ENCODE measurements at places on chromosomes 16 and 17. TPM values are rescaled to one million over a fixed set of nuclear protein-coding genes. Genes with fewer than 3 reads are reported as not detected.

SEC14L5 gene
- total RNA-seq = not detected

FBXW10 gene
- not detected for total RNA-seq

KRT15 gene
- total RNA-seq = not detected

THOC6 gene
- 45.6 TPM for total RNA-seq

PRSS33 gene
- total RNA-seq = not detected

C16orf78 gene
- total RNA-seq = not detected

MLYCD gene
- total RNA-seq = 5.7 TPM

NAGS gene
- total RNA-seq = 0.33 TPM

KRTAP4-3 gene
- total RNA-seq = not detected

XPO6 gene
- total RNA-seq = 204 TPM

POLR3E gene
- 88.0 TPM for total RNA-seq

TPSG1 gene
- total RNA-seq = not detected

MYOCD gene
- total RNA-seq = not detected

SYNRG gene
- total RNA-seq = 122 TPM

- no peaks in the 10 kb centered on the region for H3K27me3 ChIP-seq
- no peak overlapping the region for H3K27ac ChIP-seq
- H3K4me3 ChIP-seq = no peak overlapping the region
- no peaks in the 10 kb centered on the region for H3K4me1 ChIP-seq
- H3K36me3 ChIP-seq = no peaks in the 10 kb centered on the region
These were observed 1.2 kb downstream of the RPH3AL start for GRCh38 chr17:351449-351738.

GRCh38 chr16:3152277-3152990 lies 17.6 kb downstream of the ZNF213 start:
- peak overlapping the region; percentile 82 for H3K27ac ChIP-seq
- peaks cover 36% of the 10 kb centered on the region for H3K4me1 ChIP-seq
- peaks cover 34% of the 10 kb centered on the region for H3K27me3 ChIP-seq
- peaks cover 2% of the 10 kb centered on the region for H3K36me3 ChIP-seq
- DNase-seq = peak; percentile 92

GRCh38 chr17:19019041-19019941 lies 14.7 kb upstream of the FAM83G start:
- peaks cover 7% of the 10 kb centered on the region for H3K4me1 ChIP-seq
- no peak overlapping the region for H3K27ac ChIP-seq
- no peak overlapping the region for H3K4me3 ChIP-seq
- no peaks in the 10 kb centered on the region for H3K36me3 ChIP-seq

DNA sequence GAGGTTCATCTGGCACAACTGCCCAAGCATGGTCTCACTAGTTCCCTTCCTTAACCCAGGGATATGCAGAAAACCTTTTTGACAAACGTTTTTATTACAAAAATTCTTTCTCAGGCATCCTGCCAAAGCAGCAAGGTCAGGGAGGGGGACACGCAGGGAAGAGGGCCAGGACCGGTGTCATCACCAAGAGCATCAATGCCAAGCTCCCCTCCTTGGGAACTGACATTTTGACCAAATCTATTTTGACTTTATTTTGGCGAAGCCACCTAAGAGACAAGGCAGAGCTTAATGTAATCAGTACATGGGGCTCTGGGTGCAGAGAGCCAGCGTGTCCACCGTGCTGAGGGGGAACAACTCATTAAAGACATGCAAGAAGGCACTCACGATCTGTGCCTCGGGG lies 265.2 kb downstream of the CBLN1 start:
- H3K27ac ChIP-seq = no peak overlapping the region
- no peak overlapping the region for H3K4me3 ChIP-seq
- H3K27me3 ChIP-seq = no peaks in the 10 kb centered on the region
- no peaks in the 10 kb centered on the region for H3K4me1 ChIP-seq
- DNase-seq = no peak

DNA sequence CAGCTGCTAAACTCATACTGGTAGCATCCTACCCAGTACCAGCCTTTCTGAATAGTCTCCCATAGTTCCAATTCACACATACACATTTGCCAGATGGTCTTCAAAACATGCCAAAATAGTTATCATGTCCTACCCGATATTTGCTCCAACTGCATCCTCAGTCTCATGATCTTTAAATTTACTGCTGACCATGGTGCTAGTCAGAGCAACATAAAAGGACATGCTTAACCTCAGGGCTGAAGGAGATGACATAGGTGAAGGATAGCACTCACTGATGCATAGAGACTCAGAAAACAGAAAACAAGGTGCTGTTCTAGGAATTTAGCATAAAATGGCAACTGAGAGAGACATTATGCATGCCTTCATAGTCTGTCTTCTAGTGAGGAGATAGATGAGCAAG lies 200.6 kb upstream of the CCL2 start:
- H3K4me3 ChIP-seq = no peak overlapping the region
- no peaks in the 10 kb centered on the region for H3K36me3 ChIP-seq
- no peak for DNase-seq
- peaks cover 19% of the 10 kb centered on the region for H3K27me3 ChIP-seq
- no peak overlapping the region for H3K27ac ChIP-seq

- no peaks in the 10 kb centered on the region for H3K4me1 ChIP-seq
- no peaks in the 10 kb centered on the region for H3K36me3 ChIP-seq
- no peak overlapping the region for H3K27ac ChIP-seq
- no peak overlapping the region for H3K4me3 ChIP-seq
- DNase-seq = no peak
- no peaks in the 10 kb centered on the region for H3K27me3 ChIP-seq
These were observed 38.8 kb upstream of the ANKFN1 start for GRCh38 chr17:56114469-56114868.

DNA sequence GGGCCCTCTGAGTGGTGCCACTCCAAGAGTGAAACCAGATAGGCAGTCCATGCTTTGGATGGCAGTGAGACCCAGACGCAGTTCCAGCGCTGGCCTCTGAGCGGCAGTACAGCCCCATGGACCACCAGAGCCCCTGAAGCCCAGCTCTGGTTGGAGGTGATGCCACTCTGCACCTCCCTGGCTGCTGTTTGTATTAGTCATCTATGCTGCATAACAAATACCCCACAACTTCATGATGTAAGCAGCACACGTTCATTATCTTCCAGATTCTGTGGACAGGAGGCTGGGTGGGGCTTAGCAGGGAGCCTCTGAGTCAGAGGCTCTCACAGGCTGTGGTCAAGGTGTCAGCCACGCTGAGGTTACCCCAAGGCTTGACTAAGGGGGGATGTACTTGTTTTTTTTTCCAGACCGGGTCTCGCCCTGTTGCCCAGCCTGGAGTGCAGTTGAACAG lies 5.1 kb upstream of the NME4 start:
- H3K4me3 ChIP-seq = no peak overlapping the region
- peaks cover 23% of the 10 kb centered on the region for H3K4me1 ChIP-seq
- H3K36me3 ChIP-seq = peaks cover 6% of the 10 kb centered on the region
- DNase-seq = peak; percentile 89
- H3K27me3 ChIP-seq = peaks cover 10% of the 10 kb centered on the region

- peaks cover 53% of the 10 kb centered on the region for H3K4me1 ChIP-seq
- H3K27me3 ChIP-seq = no peaks in the 10 kb centered on the region
- peaks cover 17% of the 10 kb centered on the region for H3K36me3 ChIP-seq
- peak overlapping the region; percentile 99 for H3K27ac ChIP-seq
- DNase-seq = peak; percentile 60
These were observed 421 bp downstream of the STAT3 start for GRCh38 chr17:42387661-42388380.

DNA sequence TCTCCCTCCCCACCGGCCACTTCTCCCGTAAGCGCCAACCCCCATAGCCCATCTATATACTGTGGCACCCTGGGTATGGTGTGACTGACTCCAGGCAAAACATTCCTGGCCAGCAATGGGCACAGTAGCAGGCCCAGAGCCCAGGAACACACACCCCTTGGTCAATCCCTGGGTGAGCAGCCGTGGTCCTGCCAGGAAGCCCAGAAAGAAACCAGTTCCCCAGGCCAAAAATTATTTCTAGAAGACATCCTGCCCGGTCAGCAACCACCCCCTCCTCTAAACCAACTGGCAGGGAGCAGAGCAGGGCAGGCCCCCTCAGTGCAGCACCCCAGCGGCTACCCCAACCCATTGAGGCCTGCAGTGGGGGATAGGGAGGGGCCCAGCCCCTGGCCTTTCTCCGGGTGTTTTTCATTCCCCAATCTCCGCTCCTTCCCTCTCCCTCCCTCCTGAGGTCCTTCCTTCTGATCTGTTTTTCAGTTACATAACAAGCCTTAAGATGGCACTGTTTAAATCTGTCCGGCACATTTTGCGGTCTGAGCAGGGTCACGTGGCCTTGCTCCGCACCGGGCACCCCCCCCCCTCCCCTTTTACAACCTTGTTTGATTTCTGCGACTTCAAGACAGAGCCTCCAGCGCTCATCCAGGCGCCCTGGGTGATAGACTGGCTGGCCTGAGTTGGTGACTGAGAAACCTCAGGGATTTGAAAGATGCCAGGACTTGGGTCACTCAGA lies 2.0 kb downstream of the NPTX1 start:
- H3K27ac ChIP-seq = no peak overlapping the region
- H3K4me1 ChIP-seq = peaks cover 18% of the 10 kb centered on the region
- no peak for DNase-seq
- H3K4me3 ChIP-seq = peak overlapping the region; percentile 52

DNA sequence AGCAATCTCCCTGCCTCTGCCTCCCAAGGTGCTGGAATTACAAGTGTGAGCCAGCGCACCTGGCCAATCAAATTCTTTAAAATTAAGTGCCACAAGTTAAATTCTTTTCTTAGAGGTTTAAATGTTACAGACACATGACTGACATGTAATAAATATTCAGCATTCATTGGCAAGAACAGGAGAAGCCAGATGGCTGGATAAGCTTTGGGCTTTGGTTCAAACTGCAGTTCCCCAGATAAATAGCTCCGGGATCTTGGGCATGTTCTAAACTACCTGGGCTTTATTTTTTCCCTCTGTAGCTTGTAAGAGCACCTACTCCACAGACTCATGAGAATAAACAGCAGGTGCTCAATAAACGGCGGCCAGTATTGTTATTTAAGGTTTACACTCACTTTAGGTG lies 34.1 kb downstream of the ABAT start:
- no peaks in the 10 kb centered on the region for H3K4me1 ChIP-seq
- no peak overlapping the region for H3K4me3 ChIP-seq
- no peak for DNase-seq

GRCh38 chr17:43864161-43864984 lies 17.4 kb downstream of the CD300LG start:
- no peaks in the 10 kb centered on the region for H3K4me1 ChIP-seq
- no peaks in the 10 kb centered on the region for H3K36me3 ChIP-seq
- H3K27me3 ChIP-seq = peaks cover 41% of the 10 kb centered on the region
- no peak overlapping the region for H3K27ac ChIP-seq
- H3K4me3 ChIP-seq = no peak overlapping the region

GRCh38 chr17:41648411-41649195 lies 24.2 kb upstream of the KRT17 start:
- peaks cover 8% of the 10 kb centered on the region for H3K4me1 ChIP-seq
- peak overlapping the region; percentile 75 for H3K27ac ChIP-seq
- no peaks in the 10 kb centered on the region for H3K36me3 ChIP-seq
- H3K4me3 ChIP-seq = peak overlapping the region; percentile 55
- H3K27me3 ChIP-seq = no peaks in the 10 kb centered on the region
- peak; percentile 89 for DNase-seq

DNA sequence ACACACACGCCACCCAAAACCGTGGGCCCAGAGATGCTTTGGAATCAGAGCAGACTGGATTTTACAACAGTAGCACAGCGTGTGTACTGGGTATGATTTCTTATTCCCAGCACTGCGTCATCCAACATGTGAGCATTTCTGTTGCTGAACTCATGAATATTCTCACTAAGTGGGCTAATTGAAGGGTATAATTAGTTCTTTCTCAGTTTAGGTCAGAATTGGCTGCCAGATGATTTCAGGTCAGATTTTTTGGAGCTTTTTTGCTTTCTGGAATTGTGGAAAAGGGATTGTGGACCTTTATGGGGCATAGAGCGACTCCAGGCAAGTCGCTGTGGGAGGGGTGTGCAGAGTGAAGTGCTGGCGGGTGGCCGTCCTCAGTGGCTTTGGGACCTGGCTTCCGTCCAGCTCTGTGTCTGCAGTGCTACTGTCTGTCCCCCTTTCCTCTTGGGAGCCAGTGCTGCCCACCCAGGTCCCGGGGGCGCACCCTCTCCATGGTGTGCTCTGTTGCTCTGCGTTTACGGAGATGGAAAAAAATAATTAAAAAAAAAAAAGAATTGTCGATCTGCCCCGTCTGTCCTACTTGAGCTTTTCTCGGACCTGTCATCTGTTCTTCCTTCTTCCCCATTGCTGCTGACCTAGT lies 25.0 kb downstream of the FOXK2 start:
- DNase-seq = no peak
- no peaks in the 10 kb centered on the region for H3K27me3 ChIP-seq
- peaks cover 23% of the 10 kb centered on the region for H3K4me1 ChIP-seq
- H3K4me3 ChIP-seq = no peak overlapping the region
- H3K36me3 ChIP-seq = peaks cover 3% of the 10 kb centered on the region

GRCh38 chr17:60372790-60373483 lies 19.0 kb downstream of the USP32 start:
- H3K27me3 ChIP-seq = no peaks in the 10 kb centered on the region
- peaks cover 17% of the 10 kb centered on the region for H3K4me1 ChIP-seq

DNA sequence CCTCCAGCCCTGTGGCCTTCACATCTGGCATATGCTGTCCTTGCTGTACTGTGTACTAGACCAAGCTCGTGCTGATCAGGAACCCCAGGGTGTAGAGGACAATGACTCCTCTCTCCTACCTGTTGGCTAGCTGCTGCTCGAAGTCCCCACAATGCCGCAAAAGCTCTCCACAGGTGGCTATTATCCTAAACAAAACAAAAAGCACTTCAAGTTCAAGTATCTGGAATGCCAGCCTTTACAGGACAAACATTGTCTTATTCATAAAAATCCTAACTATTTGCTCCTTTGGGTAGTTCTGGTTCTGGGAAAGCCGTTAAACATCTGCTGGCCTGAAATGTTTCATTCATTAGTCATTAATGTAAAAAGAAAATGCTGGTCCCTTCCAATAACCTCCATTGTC lies 42.8 kb downstream of the COG7 start:
- DNase-seq = no peak
- no peak overlapping the region for H3K4me3 ChIP-seq
- H3K27ac ChIP-seq = no peak overlapping the region
- peaks cover 1% of the 10 kb centered on the region for H3K36me3 ChIP-seq
- H3K4me1 ChIP-seq = no peaks in the 10 kb centered on the region
- no peaks in the 10 kb centered on the region for H3K27me3 ChIP-seq

GRCh38 chr16:4606354-4606753 lies 8.3 kb downstream of the UBALD1 start:
- H3K27me3 ChIP-seq = peaks cover 3% of the 10 kb centered on the region
- H3K4me1 ChIP-seq = peaks cover 1% of the 10 kb centered on the region
- H3K36me3 ChIP-seq = no peaks in the 10 kb centered on the region
- no peak overlapping the region for H3K27ac ChIP-seq
- DNase-seq = no peak

- H3K4me3 ChIP-seq = no peak overlapping the region
- no peak for DNase-seq
- peaks cover 10% of the 10 kb centered on the region for H3K4me1 ChIP-seq
- no peaks in the 10 kb centered on the region for H3K36me3 ChIP-seq
- no peaks in the 10 kb centered on the region for H3K27me3 ChIP-seq
- no peak overlapping the region for H3K27ac ChIP-seq
These were observed 9.3 kb upstream of the SLC16A5 start for GRCh38 chr17:75078284-75079022.

GRCh38 chr16:57809276-57810196 lies 7.2 kb upstream of the KIFC3 start:
- no peak for DNase-seq
- no peaks in the 10 kb centered on the region for H3K36me3 ChIP-seq
- H3K27ac ChIP-seq = peak overlapping the region; percentile 81
- peaks cover 25% of the 10 kb centered on the region for H3K27me3 ChIP-seq
